ENCODE measurements at places on chromosomes 7 and 10. TPM values are rescaled to one million over a fixed set of nuclear protein-coding genes. Genes with fewer than 3 reads are reported as not detected.

Gene PDZD7
- total RNA-seq, result 4.5 TPM

Gene MYPN
- total RNA-seq, result not detected

Gene COL17A1
- not detected for total RNA-seq

Gene MRC1
- 4.5 TPM for total RNA-seq

DNA sequence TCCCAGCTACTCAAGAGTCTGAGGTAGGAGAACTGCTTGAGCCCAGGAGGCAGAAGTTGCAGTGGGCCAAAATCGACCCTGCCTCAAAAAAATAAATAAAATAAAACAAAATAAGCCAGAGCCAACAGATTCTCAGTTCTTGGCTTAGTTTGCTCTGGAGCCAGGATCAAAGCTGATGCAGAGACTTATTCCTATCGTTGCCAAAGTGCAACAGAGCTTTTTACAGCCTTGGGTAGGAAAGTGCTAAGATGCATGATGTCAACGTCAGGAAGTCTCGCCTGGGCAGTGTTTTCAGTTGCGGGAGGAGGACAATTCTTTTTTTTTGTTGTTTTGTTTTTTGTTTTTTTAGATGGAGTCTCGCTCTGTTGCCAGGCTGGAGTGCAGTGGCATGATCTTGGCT is 43.8 kb upstream of the CYTH3 start:
- DNase-seq, result no peak

- no peak for DNase-seq
Measured at GRCh38 chr10:80260295-80261243, 28.9 kb downstream of the MAT1A start.

DNA sequence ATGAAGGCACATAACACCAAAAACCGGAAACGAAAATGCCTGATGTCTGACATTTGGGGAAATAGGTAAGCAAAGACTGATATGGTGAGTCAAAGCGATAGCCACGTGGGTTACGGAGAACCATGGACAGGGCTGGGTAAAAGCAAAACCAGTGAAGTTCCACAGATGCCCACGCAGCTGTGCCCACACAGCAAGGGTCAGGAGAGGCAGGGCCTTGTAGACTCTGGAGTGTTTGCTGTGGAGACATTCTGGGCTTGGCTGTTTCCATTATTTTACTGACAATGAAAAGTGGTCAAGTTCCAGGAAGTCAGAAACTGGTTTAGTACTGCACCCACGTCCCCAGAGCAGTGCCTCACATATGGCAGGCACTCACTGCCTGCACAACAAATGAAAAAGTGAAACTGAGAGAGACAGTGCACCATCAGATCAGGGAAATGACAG is 148.7 kb downstream of the ZMYND11 start:
- no peak for DNase-seq

Data from occipital lobe (tissue), 3 donors.